ENCODE measurements at places on chromosomes 5 and 9. TPM values are rescaled to one million over a fixed set of nuclear protein-coding genes. Genes with fewer than 3 reads are reported as not detected.

Gene DNAJC25
- 3.6 TPM for total RNA-seq

Gene TBC1D2
- 0.99 TPM for total RNA-seq

Gene ANKRD31
- total RNA-seq: not detected

Gene GPX8
- 2.0 TPM for total RNA-seq

Gene RAI14
- total RNA-seq: 116 TPM

- no peak for DNase-seq
Observed at GRCh38 chr9:70581214-70581954, 166.9 kb upstream of the KLF9 start.

- DNase-seq: peak; percentile 31
Observed at GRCh38 chr9:134066526-134066912, 1.3 kb downstream of the BRD3 start.

DNA sequence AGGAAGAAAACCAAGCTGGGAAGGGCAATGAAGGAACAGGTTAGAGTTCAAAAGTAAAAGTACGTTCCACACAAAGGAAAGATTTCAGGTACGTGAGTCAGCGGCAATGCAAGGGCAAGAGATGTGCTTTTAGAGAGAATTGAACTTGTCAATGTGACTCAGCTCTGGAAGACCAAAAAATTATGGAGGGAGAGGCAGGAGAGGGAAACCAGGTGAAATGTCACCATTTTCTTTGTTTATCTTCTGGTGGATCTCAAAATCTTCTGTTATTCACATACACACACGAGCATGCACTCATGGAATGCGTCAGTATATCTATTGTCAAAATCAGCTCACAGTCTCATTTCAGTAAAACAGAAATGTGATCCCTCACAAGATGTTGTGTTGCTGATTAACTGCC is 148.8 kb upstream of the RFX3 start:
- DNase-seq: no peak

- no peak for DNase-seq
Observed at GRCh38 chr9:127290561-127291065, 26.0 kb downstream of the GARNL3 start.

GRCh38 chr5:82422751-82423181 is 144.6 kb upstream of the RPS23 start:
- DNase-seq: peak; percentile 84

DNA sequence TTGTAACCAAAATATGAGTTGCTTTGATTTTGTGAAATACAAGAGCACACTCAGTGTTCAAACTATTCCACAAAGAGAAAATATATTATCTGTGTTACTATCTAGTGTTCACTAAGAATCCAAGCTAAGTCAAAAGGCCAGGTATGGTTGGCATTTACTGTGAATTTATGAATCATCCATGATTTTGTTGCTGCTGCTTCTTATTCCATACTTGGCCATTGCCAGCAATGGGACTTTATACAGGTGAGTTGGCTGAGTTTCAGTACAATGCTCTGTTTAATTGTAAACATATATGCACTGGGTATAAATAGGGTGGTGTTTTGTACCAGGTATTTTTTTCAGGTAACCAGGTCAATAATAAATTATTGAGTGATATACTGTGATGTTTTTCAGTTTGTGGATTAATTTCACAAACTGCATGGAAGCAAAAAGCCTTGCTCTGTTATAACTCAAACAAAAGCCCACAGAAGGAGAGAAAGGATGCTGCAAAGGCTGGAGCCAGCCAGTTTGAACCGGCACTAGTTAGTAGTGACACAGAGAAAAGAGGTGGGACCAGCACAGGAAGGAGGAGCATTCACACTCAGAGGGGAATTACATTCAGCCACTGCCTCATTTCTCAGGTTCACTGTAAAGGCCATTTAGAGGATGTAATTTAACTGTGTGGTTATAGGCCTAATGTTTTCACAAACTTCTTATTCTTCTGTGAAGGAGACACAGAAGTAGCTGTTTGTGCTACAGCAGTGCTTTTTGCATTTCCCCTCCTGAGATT is 381.8 kb downstream of the ADGRV1 start:
- peak; percentile 18 for DNase-seq

DNA sequence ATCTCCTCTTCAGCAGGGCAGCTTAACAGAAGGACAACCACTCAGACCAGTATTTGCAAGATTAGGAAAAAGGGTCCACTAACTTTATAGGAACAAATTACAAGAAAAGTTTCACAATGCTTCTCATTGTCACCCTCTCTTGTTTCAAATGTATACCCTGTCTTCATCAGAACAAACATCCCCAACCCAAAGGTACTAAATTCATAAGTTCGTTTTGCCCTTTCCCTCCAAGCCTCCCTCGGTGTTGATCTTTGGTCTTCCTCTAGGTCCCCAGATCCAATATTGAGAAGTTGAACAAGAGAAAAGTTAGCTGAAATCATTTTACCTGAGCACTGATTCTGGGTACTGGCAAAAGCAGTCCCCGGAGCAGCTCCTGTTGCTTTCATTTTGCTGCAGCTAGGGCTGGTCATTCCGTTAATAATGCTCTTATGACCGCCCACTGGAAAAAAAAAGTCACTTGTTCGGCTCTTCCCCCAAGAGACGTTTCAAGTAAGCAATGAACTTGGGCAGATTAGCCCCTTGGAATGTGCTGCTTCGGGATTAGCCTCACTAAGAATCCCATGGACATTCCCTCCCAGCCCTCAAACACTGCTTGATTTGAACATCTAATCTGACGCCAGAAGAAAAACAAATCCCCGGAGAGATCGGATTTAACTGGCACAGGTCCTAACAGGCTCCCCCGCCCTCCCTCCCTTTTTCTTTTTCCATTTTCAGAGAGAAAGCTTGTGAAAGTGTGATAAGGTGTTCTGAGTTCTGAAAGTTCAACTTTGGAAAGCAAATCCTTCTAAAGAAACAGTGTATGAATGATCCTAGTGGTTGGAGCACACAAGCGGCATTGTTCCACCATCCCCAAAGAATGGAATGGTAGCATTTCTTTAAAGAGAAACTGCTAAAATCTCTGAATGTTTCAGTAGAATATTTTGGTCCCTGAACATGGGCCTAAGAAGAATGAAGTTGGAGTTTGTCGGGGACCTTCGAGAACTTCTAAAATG is 252.5 kb downstream of the TRPM3 start:
- DNase-seq: peak; percentile 84

DNA sequence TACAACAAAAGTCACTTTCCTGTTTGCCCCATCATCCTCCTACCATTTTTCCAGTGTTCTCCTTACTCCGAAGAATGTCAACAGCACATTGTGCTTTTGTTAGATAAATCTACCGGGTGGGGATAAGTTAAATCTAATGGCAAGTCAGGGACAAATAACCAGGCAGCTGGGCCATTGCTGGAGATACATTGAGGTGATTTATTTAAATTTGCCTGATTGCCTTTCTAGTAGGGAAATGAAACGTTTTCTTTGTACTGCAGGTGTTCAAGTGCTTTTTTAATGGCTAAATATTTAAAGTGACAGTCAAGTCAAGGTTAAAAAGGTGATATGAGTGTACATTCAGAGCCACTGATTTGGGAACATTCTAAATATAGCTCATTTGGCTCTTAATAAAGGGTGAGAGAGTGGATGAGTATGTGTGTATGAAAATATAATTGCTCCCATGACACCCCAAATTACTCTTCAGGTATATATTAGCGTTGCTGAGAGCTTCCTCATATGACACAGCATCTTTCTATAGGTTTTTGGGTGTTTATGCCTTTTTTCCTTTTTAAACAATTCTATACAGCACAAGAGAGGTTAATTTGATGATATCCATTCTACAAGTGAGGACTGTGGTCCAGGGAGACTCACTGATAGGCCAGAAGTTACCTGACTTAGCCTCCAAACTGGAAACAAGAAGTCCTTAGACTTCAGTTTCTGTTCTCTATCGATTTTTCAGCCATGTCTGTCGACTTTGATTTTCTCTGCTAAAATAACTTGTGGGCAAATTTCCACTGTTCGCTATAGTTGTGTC is 51.9 kb downstream of the DMRT2 start:
- DNase-seq: no peak

- DNase-seq: no peak
Observed at GRCh38 chr9:18154661-18155060, 319.3 kb upstream of the ADAMTSL1 start.
